ENCODE measurements at places on chromosomes 5 and 9. TPM values are rescaled to one million over a fixed set of nuclear protein-coding genes. Genes with fewer than 3 reads are reported as not detected.

Gene GAS1
- 0.48 TPM for total RNA-seq

Gene NUDT12
- total RNA-seq: 0.26 TPM

Gene GABRA6
- total RNA-seq: not detected

Gene PROB1
- 3.4 TPM for total RNA-seq

Gene IL4
- not detected for total RNA-seq
